ENCODE measurements at places on chromosomes 3 and 15.

GRCh38 chr15:70382009-70382749 lies 284.5 kb upstream of the TLE3 start:
- no peak for DNase-seq

DNA sequence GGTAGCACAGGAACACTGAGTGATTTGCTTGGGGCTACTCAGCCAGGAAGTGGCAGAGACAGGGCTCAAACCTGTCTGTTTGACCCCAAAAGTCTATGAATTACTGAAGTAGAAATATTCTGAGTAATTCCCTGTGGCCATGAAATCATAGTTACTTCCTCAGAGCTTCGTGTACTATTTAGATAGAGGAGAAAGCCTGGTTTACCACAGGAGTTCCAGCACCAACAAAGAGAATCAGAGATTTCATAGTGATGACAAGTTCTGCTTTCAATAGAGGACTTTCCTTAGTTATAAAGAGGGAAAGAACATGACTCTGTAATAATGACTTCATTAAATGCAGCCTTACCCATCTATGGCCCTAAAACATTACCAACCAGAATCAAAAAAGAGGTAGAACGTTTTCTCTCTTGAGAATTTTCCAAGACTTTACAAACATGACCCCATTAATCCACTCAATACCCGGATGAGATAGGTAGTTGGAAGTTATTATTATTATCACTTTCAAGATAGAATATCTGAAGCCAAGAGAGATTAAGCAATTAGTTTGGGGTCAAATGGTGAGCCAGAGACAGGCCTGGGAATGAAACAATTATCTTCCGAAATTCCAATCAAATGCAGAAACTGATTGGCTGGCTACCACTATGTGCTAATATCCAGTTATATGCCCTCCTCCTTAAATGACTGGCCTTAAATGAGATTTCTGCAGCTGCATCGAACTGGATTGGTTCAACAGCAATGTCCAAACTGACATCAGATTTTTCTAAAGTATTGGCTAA lies 13.6 kb upstream of the WNT5A start:
- no peak for DNase-seq

GRCh38 chr15:33148129-33148751 lies 46.3 kb downstream of the FMN1 start:
- DNase-seq, result peak; percentile 12

DNA sequence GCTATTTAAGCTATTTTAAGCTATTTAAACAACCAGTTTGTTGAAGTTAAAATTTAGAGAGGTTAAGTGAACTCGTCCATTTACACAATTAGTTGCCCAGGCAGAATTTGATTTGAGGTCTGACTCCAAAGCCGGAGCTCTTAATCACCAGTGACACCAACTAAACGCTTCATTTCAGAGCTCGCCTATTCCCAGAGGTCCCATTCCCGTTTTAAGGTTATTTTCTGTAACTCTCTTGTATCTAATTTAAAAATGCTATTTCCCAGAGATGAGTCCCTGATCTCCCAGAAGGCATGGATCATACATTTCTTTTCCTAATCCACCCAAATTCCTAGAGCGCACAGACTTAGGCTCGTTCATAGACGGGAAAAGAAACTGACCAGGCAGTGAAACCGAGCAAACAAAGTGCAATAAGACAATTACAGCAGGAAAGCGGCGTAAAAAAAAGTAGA lies 904 bp upstream of the MCTP2 start:
- no peak for DNase-seq

DNA sequence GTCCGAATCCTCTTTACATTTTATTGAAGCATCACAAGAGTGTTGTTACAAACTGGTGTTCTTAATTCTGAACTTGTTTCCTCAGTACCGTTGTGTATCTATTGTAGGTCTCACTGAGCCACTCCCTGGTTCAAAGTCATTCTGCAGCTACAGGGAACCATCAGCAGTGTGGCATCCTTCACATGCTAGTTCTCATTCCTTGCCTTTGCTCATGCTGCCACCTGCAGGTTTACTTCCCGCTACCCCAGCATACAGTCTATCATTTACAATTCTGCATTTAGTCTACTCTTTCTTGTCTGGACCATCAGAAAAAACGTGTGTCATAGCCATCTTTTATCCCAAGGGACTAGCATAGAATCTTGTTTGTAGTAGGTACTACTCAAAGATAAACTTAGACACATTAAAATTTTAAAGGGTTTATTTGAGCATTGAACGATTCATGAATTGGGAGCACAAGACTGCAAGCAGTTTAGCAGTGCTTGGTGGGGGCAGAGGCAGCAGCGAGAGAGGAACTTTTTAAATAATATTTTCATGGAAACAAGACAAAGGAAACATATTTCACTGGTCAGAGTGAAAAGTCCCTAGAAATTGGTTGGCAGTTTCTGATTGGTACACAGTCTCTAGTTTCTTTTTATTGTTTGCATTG lies 402.1 kb downstream of the CADM2 start:
- peak; percentile 24 for DNase-seq

Measured in hematopoietic multipotent progenitor cell treated with erythropoietin and hydrocortisone succinate and interleukin-3 and kit ligand, for 8 days (in vitro differentiated cells).